ENCODE measurements at places on chromosomes 6 and 20.

DNA sequence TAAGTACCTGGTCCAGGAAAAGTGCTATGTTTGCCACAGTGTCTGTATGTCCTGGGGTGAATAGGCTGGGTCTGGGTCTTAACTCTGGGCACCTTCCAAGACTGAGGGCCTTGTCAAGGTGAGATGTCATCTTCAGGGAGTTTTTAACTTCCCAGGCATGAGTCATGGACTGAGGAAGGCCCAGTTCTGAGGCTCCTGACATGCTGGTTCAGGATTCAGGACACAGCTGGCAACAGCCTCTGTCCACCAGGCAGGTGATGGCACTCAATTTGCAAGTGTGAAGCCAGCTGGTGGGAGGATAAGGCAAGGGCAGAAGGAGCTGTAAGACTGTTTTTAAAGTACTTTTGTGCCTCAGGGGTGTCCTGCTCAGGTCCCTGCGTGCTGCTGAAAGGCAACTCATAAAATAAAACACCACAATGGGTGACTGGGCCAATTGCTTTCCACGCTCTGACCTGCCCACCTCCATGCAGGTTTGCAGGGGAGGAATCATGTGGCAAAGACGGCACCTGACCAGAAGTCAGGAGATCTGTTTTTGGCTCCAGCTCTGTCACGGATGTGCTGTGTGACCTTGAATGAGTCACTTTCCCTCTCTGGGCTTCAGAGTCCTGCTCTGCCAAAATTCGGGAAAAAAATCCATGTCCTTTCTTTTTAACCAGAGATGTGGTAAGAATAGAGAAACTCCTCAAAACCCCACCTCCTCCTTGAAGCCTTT lies 4.9 kb upstream of the PACSIN1 start:
- DNase-seq: no peak

DNA sequence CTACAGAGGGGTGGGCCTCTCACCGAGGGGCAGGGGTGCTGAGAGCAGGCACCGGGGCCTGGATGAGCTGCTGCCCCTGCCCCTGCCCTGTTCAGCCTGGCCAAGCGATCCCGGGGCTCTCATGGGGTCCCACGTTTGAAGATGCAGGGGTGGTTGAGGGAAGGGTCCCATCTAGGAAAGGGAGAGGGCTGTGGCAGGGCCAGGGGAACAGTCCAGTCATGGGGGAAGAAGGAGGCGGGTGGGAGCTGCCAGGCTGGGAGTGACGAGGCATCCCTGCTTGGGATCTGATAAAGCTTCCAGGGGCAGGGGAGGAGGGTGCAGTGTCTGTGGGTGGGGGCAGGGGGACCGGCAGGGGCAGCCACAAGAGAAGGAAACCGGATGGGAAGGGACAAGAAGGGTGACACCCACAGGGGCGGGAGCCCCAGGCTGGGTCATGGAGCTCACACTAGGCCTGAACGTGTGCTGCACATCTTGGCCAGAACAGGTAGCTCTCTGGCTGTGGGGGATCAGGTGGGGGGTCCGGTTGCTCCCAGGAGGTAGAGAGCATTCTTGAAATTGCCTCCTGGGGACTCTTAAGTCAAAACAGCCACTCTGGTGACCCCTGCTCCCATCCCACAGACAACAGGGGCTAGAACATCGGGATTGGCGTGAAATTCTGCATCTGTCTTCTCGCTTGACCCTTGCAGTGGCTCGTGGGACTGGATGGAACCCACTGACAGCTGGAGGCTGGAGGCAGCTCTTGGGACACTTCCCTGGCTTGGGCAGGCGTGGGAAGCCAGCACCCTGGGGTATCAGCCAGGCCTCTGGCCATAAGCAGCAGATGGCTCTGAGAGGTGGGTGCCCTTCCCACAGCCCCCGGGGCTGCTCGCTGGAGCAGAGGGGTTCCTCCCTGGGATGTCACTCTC lies 58.0 kb upstream of the GATA5 start:
- DNase-seq: peak; percentile 97

- no peak for DNase-seq
Observed at GRCh38 chr6:31851485-31851832, 11.2 kb downstream of the NEU1 start.

DNA sequence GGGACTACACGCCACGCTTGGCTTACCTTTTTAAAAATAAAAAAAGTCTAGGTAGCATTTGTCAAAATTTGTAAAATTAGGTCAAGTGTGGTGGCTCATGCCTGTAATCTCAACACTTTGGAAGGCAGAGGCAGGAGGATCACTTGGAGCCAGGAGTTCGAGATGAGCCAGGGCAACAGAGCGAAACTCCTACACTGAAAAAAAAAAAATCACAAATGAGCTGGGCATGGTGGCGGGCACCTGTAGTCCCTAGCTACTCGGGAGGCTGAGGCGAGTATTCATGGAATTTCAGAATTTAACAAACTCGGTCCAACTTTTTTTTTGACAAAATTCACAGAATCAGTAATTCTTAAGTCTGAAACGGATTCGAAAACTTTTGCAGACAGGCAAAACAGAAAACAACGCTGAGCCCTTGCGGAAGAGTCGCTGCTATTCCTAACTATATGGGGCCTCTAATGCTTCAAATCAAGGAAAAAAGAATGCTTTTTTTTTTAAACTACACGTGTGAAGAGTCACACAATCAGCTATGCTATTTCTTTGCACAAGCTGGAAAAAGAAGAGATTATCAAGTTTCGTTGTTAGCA lies 62.9 kb downstream of the GTF2H5 start:
- DNase-seq: no peak

GRCh38 chr6:133623621-133624020 lies 265.3 kb upstream of the TCF21 start:
- no peak for DNase-seq

- no peak for DNase-seq
Observed at GRCh38 chr6:36244641-36245280, 25.1 kb upstream of the PNPLA1 start.

- DNase-seq: no peak
Observed at GRCh38 chr20:32607324-32607723, 22.2 kb upstream of the NOL4L start.

GRCh38 chr6:107565165-107565723 lies 75.3 kb downstream of the SOBP start:
- no peak for DNase-seq

DNA sequence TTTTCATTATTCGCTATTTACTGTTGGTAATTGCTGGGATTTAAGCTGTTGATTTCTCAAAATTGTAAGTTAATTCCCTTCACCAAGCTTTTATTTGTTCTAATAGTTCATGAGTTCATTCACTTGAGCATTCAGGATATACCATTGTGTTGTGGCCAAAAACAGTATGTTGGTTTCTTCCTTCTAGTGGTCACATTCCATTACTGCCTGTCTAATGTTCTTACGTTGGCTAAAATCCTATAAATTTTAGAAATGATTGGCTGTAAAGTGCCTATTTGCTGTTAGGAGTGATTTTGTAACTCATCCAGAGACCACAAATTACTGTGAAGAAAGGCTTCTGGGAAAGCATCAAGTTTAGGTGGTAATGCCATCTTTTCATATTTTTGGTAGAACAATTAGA lies 76.3 kb downstream of the FARS2 start:
- no peak for DNase-seq

DNA sequence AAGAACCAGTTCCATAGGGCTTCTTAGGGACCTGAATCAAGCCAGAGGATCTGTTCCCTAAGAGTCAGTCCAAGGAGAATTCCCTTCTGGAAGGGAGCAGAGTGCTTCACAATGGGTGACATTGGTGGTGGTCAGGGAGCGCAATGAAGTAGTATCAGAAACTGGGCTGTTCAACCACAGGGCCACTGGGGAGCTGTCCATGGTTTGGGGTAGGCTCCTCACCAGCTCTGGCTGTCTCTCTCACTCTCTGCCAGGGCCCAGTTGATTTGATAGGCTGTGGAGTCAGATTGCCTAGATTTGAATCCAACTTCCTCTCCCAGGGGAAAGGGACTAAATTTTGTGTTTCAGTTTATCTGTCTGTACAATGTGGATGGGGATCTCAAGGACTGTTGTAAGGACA lies 36.7 kb upstream of the CHD6 start:
- peak; percentile 56 for DNase-seq

DNA sequence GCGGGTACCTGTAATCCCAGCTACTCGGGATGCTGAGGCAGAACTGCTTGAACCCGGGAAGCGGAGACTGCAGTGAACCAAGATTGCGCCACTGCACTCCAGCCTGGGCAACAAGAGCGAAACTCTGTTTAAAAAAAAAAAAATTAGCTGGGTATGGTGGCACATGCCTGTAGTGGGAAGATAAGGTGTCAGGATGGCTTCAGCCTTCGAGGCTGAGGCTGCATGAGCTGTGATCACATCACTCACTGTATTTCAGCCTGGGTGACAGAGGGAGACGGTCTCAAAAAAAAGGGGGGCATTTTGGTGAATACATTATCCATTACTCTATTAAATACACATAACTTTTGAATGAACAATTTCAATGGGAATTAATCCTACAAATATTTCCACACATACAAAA lies 32.4 kb downstream of the SNX3 start:
- peak; percentile 93 for DNase-seq

- no peak for DNase-seq
Observed at GRCh38 chr6:148329596-148330381, 12.8 kb upstream of the SASH1 start.
